ENCODE measurements at places on chromosomes 7 and 10. TPM values are rescaled to one million over a fixed set of nuclear protein-coding genes. Genes with fewer than 3 reads are reported as not detected.

GRCh38 chr7:26309089-26309488 is 17.4 kb downstream of the SNX10 start:
- no peak for DNase-seq

GRCh38 chr10:4883079-4883739 is 57.2 kb downstream of the AKR1E2 start:
- DNase-seq, result no peak

DNA sequence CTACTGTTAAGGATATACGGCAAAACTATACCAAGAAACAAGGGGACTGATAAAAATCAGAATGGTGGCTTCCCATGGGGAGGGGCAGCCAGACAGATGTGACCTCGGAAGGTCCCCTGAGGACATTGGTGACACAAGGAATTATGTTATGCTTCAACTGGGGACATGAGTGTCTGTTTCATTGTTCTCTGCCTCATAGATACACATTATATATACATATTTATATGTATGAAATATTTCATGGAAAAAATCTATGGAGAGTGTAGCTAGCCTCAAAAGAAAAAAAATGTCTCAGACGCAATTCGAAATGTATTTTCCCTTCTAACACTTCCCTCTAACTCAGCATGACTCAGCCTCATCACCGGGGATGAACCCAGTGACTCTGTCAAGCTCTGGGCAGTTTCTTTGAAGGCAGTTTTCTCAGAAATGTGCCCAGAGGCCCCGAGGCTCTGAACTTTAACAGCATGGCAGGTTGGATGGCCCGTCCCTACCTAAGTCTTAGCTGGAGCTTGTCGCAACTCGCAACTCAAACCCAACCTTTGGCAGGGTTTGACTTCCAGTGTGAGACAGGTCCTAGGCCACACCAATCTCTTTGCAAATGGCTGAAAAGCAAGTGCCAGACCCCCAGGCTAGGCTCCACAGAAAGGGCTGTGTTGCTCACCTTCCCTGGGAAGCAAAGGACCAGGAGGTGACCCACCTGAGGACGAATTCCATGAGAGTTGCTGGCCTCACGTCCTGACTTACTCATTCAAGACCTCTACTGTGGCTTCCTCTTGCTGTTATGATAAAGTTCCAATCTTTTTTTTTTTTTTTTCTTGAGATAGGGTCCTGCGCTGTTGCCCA is 86.9 kb downstream of the CARD11 start:
- no peak for DNase-seq

GRCh38 chr10:67666416-67667034 is 29.5 kb downstream of the CTNNA3 start:
- no peak for DNase-seq

- DNase-seq, result no peak
Observed at GRCh38 chr7:92100534-92100933, 33.7 kb downstream of the CYP51A1 start.

DNA sequence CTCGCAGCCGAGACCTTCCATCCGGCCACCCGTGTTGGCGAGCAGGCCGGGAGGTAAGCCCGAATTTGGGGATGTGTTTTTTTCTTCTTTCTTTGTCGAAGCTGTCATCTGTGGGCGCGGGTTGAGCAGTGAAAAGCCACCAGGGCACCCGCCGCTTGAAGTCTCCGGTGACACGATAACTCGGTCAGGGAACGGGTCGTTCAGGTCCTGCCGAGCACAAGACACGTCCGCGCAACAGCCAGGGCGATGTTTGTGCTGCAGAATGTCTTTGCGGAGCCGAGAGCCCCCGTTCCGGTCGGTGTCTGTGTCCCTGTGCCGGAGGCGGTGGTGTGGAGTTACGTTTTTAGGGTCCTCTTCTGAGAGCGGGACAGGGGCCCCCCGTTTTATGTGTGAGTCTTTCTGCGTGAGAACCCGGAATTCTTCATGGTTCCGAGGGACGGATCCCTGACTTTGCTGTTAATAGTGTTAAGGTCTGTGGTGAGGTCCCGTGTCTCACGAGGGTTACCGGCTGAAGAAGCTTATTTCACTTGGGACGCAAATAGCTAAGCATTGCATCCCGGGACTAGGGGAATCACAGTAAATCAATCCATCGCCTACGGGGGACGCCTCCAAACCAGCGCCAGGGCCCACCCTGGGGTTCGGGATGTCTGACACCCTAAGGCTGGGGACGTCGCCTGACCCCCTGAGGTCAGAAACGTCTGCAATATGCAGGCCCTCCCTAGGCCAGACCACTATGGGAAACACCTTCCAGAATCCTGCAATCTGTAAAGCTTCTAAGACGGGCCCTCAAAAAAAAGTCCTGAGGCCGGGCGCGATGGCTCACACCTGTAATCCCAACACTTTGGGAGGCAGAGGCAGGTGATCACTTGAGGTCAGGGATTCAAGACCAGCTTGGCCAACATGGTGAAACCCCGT is 99.5 kb downstream of the ELFN1 start:
- DNase-seq, result no peak

DNA sequence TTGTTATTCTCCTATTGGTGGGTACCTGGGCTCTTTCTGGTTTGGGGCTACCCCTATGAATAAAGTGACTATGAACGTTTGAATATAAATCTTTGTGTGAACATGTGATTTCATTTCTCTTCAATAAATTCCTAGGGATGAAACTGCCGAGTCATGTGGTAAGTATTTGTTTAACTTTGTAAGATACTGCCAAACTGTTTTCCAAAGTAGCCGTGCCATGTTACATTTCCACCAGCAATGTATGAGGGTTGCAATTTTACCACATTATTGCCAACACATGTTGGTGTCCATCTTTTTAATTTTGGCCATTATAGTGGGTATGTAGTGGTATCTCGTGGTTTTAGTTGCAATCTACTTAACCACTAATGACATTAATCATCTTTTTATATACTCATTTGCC is 94.7 kb downstream of the ZNRF2 start:
- no peak for DNase-seq

PLPP4 gene
- total RNA-seq, result 0.35 TPM

PIP gene
- total RNA-seq, result not detected
